ENCODE measurements at places on chromosomes 2 and 18.
A peak's percentile ranks its signal among the peaks of the same experiment; 100 is the strongest.

GRCh38 chr2:112907001-112907949, 3.7 kb upstream of the IL37 start:
- no peak for DNase-seq

DNA sequence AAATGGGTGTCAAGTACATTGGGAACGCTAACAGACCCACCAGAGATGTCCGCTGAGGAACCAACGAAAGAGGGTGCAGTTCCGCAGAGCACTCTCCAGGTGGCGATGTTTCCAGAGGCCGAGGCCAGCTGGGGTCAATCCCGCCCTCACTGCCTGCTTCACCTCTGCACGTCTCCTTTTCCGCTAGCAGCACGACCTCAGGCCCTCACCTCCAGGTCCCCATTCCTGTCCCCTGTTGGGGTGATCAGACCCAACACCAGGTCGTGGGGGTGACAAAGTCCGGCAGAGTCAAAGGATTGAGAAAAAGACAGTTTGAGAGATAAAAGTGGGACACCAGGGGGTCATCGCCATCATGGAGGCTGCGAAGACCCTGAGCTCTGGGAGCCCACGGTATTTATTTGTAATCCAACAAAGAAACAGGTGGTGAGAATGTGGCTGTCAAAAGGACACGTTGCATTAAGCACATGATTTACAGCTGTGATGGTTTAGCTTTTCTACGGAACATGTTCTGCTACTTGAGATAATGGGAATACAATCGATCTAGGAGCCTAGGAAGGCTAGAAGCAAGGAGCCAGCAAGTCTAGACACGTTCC, 27.3 kb downstream of the ZAP70 start:
- no peak for DNase-seq

DNA sequence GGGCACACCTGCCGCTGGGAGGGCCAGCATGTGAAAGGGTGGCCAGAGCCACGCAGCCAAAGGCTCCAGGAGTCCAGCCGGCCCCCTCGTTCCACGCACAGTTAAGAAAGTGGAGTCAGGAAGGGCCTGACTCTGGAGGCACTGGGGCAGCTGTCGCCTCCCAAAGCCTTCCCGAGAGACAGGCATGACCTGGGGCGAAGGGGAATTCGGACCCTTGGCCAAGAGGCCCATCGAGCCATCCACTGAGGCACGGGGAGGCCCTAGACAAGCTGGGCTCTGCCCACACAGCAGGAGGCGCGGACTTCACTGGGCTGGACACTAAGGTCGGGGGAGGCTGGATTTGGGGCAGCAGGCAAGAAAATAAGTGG, 38.5 kb upstream of the SNED1 start:
- no peak for DNase-seq

GRCh38 chr2:170887496-170887895, 41.6 kb upstream of the GORASP2 start:
- DNase-seq = no peak

GRCh38 chr2:37338933-37339332, 5.5 kb upstream of the QPCT start:
- DNase-seq = no peak

DNA sequence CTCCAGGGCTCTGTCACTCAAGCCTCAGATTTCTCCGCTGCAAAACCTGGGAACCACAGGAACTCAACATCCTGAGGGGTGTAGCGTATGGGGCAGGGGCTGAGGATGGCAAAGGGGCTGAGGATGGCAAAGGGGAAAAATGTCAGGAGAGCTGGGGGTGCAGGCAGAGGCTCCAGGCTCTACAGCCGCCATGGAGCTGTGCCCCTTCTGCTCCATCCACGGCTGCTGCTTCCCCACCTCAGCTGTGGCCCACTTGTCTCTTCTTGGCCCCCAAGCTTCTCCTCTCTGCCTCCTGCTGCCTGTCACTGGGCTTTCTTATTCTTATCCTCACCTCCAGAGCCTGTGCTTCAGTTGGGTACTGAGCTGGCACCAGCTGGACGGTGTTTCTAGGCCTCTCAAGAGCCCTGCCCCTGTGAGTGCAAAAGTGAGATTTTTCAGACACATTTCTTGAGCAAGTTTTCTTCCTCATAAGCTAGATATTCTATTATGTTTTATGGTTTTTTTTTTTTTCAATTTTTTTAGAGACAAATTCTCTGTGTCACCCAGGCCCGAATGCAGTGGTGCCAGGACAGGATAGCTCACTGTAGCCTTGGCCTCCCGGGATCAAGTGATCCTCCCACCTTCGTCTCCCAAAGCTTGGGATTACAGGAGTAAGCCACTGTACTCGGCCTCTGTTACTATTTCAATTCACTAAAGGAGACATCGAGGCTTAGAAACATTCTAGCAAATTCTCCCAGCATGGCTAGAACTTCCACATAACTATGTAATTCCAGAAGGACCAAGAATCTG, 49.0 kb downstream of the MARCO start:
- no peak for DNase-seq

GRCh38 chr2:64992218-64992617, 3.0 kb downstream of the SLC1A4 start:
- DNase-seq = no peak

DNA sequence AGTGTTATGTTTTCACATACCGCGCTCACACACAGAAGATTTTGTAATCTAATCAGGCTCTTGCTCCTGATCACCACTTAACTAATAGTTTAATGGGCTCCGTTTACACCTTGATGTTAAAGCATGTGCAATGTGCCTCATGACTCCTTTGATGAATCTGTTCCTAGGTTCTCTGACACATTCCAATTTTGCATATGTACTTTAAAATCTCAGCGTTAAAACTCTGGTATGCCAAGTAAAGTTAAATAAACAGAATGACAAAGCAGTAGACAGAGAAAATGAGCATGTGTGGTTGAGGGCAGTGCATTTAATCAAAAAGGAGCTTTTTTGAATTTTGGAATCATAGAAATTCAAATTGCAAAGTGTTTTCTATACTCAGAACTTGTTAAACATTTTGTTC, 96.4 kb downstream of the TCF4 start:
- DNase-seq = no peak

DNA sequence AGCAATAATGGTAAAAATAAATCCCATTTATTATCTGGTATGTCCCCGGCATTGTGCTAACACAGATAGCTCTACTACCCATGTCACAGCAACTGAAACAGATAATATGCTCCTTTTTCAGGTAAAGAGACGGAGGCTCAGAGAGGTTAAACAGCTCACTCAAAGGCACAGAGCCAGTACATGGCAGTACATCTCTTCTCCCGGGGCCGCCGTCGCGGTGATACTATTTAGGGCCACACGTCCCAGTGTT, 693 bp upstream of the PDK1 start:
- no peak for DNase-seq

DNA sequence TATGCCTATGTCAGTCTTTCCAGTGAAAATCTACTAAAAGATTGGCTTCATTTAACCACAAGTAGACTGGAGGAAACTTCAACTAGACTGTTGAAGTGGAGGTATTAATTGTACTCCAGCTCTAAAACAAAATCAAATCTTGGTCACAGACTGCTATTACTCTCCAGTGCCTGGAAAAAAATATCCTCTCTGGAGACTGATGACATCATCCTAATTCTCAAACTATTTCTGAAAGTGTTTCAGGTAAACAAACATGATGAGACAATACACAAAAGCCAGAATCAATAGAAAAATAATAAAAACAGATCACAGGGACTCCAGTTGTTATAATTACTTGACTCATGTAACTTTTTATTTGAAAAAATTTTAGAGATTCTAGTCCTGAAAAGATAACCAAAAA, 87.7 kb upstream of the MYO3B start:
- DNase-seq = peak; percentile 13

DNA sequence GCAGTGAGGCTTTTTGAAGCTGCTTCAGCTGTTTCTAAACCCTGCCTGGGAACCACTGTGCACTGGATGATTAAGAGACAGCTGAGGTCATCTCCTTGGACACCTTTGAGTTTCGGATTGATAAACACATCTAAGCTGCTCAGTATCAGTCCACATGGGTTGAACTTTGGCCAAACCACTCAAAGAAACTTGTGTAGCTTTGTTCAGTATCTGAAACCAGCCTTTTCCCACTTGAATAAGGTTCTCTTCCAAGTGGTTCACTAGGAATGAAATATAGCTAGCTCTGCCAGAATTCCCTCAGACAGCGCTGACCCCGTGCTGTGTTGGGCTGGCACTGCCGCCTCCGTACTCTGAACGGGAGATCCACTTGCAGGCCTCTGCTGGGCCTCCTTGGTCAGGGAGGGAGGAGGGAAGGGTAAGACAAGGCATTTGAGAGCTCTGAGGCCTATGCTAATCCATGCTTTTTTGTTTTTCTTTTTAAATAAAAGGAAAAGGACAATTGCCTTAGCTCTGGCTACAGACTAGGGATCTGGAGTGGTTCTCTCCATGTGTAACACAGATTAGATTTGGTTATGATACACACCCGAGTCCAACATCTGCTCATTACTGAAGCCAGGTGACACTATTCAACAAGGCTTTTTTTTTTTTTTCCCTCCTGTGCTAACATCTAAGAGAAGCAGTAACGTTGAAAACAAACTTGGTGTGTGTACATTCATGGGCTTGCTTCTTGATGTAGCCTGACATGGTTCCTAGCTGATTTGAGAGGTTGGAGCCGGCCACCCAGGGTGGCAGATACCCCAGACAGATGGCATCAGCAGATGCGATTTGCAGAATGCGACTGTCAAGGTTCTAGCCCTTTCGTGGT, 67.7 kb downstream of the NCK2 start:
- DNase-seq = peak; percentile 86

DNA sequence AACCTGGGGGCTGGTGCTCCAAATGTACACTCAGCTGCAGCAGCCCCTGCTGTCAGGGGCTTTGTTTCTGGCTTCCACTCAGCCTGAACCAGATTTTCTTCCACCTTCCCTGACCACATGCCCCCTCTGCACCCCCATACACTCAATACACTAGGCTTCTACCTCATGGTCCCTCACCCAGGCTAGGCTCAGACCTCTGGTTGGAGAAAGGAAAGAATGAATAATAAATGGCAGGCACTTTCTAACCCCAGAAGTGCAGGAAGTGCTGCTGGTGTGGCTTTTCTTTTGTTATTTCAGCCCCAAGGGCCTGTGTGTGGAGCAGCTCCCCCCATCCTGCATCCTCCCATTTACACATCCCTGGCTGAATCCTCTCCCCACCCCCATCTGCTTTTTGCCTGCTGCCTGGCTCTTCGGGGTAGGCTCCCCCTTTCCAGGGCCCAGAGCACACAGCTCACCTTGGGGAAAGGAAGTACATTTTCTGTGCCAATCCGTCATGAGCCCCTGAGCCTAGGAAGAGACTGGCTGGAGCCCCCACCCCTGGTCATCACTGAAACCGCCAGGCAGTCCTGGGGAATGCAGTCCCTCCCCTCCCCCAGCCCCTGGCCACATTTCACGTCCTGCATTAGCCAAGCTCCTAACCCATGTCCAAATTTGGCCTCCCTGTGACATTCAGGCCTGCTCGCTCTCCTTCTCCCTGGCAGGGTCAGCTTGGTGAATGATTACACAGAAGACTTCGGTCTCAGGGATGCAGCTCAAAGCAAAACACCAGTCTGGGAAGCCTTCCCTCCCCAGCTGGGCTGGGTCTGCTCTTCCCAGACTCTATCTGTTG, 2.6 kb downstream of the DYSF start:
- DNase-seq = no peak

- DNase-seq = no peak
Measured at GRCh38 chr2:3571284-3571683, 3.8 kb upstream of the RPS7 start.

DNA sequence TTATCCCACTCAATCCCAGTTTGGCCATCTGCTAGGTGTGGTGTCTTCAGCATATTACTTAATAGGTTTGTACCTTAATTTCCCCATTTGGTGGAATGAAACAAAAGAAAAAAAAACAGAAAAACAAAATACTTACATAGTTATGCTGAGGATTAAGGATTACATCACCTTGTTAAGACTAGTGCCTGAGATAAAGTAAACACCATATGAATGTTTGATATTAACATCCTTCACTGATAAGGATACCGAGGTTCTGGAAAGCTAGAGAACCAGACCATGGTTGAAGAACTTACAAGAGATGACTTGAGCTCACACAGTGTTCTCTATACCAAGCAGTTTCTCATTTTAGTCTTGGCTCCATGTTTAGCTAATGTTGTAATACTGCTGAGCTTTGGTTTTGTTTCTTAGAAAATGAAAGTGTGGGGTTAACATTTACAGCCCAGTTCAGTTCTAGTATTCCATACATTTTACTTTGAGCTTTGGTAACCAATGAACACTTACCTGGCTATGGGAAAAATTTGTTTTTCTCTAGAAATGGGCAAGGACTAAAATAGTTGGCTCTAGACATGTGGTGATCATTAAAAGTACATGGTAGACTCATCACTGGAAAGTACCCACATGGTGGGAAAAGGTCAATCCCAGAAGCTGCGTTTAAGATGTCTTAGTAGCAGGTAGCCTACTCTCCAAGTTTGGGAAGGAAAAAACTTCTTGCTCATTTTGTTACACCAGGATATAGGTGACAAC, 5.8 kb upstream of the GPD2 start:
- DNase-seq = peak; percentile 37

Measured in bronchial epithelial cell (primary cell).